ENCODE measurements at places on chromosomes 1 and 21.

- no peak overlapping the region for H3K4me3 ChIP-seq
- no peak overlapping the region for H3K27ac ChIP-seq
- DNase-seq: no peak
- no peaks in the 10 kb centered on the region for H3K4me1 ChIP-seq
- H3K27me3 ChIP-seq: peaks cover under 1% of the 10 kb centered on the region
Measured at GRCh38 chr21:34213959-34214358, 140.6 kb downstream of the MRPS6 start.

GRCh38 chr1:74436078-74436477, 76.3 kb downstream of the LRRC53 start:
- H3K27ac ChIP-seq: no peak overlapping the region
- H3K4me3 ChIP-seq: no peak overlapping the region

- H3K4me3 ChIP-seq: no peak overlapping the region
- H3K4me1 ChIP-seq: no peaks in the 10 kb centered on the region
- DNase-seq: no peak
- H3K36me3 ChIP-seq: no peaks in the 10 kb centered on the region
Measured at GRCh38 chr21:24220446-24220845, 1386.8 kb downstream of the MRPL39 start.

DNA sequence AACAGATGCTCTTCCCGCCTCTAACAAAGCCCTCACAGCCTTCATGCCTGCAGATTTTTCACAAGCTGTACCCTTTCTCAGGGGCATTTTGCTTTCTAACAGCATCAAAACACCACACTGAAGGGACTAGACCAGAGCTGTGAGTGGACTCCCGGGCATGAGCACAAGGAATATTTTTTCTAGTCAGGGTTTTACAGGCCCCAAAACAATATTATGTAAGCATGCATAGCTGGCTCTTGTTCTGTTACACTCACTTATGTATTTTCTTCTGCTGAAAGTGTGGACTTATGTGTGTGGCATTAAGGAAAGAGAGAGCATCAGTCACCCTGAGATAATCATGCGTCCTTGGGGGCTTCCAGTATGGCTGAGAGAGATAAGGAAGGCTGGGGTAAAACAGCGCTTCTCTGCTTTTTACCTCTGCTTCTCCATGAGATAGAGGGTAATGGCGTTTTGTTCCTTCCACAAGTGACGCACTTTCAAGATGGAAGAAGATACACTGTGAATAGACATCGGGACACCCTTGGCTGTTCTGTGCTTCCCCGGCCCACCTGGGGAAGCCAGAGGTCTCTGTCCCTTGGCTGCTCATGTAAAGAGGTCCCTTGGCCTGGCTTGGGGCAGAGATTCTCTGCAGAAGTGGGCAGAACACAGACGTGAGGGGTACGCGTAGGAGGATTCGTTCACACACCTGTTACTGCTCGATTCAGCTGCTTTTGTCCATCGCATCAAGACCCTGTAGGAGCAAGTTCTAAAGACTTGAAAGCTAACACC, 266.7 kb upstream of the RAB4A start:
- no peak for DNase-seq
- peaks cover 11% of the 10 kb centered on the region for H3K4me1 ChIP-seq
- no peak overlapping the region for H3K4me3 ChIP-seq

GRCh38 chr1:179164494-179164893, 65.0 kb downstream of the ABL2 start:
- no peaks in the 10 kb centered on the region for H3K27me3 ChIP-seq
- peaks cover 4% of the 10 kb centered on the region for H3K36me3 ChIP-seq
- H3K27ac ChIP-seq: no peak overlapping the region
- DNase-seq: no peak

DNA sequence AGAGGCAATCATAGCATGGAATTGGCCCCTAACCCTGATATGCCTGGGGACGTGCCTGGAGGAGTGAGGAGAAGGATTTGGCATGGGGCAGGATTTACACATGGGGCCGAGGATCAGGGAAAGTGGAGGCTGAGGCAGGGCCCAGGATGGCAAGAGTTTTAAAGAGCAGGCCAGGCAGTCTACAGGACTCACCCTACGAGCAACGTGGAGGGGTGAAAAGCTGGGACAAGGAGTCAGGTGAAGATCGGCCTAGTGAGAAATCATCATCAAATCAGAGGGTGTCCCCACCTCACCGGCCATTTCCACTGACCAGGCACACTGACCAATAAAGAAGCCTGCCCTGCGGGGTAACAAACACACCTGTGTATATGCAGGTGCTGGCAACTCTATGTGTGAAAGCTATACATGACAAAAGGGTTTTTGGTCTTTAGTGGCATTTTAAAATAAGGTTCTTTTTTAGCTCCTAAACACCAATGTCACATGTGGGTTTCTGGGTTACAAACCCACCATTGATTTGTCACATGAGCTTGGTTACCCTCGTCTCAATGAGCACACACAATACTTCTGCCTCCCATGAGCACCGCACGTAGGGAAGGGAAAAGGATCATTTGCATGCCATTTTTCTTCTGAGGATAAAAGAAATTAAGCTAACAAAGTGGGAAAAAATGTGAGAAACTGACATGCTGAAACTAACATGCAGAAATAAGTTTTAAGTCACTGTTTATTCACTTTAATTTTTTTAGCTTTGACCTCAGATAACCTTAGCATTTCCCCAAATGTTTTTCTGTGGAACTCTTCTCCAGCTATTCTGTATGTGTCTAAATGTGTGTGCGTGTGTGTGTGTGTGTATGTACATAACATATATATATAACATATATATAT, 168.1 kb upstream of the EDN2 start:
- H3K36me3 ChIP-seq: peaks cover 24% of the 10 kb centered on the region
- H3K4me1 ChIP-seq: peaks cover 59% of the 10 kb centered on the region
- no peaks in the 10 kb centered on the region for H3K27me3 ChIP-seq
- no peak overlapping the region for H3K27ac ChIP-seq
- DNase-seq: no peak

DNA sequence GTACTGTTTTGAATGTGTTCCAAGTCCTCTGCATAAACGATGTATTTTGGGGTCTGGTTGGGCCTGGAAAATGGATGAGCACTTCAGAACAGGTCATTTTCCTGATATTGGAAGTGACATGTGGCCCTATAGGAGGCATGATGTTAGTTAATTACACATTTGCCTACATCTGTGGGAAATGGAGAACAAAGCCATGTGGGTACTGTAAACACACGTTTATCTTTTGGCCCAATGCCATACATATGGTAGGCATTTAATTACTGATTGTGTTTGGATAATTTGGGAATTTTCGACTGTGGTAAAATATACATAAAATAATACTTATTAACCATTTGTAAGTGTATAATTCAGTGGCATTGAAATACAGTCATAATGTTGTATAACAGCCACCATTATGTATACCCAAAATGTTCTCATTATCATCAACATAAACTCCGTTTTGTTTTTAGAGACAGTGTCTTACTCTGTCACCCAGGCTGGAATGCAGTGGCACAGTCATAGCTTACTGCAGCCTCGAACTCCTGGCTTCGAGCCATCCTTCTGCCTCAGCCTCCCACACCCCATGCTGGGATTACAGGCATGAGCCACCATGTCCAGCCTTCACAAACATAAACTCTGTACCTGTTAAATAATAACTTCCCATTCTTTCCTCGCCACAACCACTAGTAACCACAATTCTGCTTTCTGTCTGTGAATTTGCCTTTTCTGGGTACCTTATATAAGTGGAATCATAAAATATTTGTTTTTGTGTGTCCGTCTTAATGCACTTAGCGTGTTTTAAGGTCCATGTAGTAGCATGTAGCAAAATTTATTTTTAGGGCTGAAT, 11.9 kb upstream of the RNPEP start:
- H3K27ac ChIP-seq: no peak overlapping the region
- peaks cover 2% of the 10 kb centered on the region for H3K4me1 ChIP-seq
- H3K27me3 ChIP-seq: peaks cover 11% of the 10 kb centered on the region
- H3K36me3 ChIP-seq: peaks cover 25% of the 10 kb centered on the region
- DNase-seq: no peak

GRCh38 chr1:71222668-71223067, 141.8 kb upstream of the ZRANB2 start:
- DNase-seq: no peak
- no peaks in the 10 kb centered on the region for H3K4me1 ChIP-seq

DNA sequence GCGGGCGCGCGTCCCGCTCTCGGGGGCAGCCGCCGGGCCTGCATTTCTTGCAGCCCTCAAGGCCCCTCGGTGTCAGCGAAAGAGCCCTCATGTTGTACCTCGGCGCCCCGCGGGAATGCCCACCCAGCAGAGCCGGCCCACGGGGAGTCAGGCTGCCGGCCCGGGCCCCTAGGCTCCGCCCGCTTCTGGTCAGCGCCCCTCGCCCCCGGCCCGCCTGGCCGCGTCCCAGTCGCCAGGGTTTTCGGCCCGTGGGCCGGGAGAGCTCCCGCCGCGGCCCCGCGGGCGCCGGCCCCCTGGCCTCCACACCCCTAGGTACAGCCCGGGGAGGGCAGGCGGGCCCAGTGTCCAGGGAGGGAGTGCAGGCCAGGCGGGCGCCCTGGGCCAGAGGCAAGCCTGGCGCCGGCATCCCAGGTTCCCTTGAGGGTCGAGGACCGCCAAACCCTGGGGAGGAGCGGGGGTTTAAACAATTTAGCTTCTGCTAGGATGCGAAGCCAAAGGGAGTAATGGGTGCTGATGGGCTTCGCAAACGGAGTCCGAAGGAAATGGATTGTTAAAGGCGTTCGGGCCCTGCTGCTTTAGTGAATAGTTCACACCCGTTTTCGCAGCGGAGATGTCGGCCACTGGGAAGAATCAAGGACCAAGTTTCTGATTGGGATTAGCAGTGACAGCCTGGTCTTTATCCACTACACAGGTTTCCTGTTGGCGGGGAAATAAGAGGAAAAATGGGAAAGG, 486 bp upstream of the KCNA3 start:
- H3K27me3 ChIP-seq: no peaks in the 10 kb centered on the region
- H3K4me1 ChIP-seq: peaks cover 27% of the 10 kb centered on the region
- peaks cover 47% of the 10 kb centered on the region for H3K36me3 ChIP-seq
- H3K4me3 ChIP-seq: peak overlapping the region; percentile 68

Measured in activated CD4-positive, alpha-beta T cell treated with anti-CD3 and anti-CD28 coated beads, Interleukin-2, amount 10 ng/mL, durations not matched to agents 7 days and 5 days (primary cell).